ENCODE measurements at places on chromosomes 16 and 17. TPM values are rescaled to one million over a fixed set of nuclear protein-coding genes. Genes with fewer than 3 reads are reported as not detected.

Gene HSPB9
- total RNA-seq = 0.48 TPM

Gene UBE2O
- 33.8 TPM for total RNA-seq

Gene SMIM36
- not detected for total RNA-seq

Gene KRTAP4-5
- total RNA-seq = 2.2 TPM

Gene LLGL2
- total RNA-seq = 75.3 TPM

DNA sequence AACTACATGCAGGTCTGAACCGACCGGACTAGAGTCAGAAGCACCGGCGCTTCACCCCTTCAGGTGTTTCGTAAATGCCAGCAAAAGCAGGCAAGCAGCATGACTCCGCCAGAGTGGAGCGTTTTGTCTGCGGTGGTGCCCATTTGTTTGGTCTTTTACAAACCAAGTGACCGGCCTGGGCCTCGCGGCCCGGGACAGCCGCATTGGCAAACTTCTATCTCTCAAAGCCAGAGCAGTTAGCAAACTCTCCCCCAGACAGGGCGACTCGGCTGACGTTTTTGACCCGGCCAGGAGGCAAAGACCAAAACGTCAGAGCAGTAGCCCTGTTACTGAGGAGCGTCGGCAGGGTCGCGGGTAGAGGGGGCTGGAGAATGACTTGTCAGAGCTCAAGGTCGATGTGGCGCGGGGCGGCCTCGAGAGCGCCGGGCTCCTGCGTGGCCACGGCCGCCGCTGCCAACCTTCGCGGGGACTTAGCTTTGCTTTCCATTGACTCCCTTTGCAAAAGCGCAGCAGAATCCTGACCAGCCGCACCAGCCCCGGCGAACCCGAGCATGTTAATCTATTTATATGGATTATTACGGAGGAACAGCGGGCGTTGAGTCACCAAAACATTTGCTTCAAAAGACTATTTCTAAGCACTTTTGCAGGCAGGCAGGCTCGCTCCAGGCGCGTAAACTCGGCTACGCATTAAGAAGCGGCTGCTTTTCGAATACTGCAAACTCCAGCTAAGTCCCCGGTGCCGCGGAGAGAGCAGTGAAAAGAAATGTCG, 763 bp upstream of the SOX9 start:
- H3K36me3 ChIP-seq = peaks cover 3% of the 10 kb centered on the region
- H3K4me3 ChIP-seq = peak overlapping the region; percentile 61
- peaks cover 66% of the 10 kb centered on the region for H3K4me1 ChIP-seq

DNA sequence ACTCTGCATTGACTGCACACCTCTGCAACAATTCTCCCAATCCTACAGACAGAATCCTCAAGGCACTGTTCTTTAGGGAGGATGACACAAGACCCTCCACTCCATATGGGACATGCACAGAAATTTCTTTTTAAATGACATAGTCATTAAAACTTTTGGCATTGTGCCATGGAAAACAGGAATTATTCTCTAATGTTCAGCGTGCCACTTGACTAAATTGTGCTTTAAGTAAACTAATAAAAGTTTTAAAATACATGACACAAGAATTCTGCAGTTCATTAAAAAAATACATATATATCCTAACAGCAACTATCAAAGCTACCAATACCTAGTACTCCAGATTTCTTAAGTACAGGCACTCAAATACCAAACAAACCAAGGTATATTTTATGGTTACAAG, 16.0 kb downstream of the CEP112 start:
- H3K36me3 ChIP-seq = no peaks in the 10 kb centered on the region
- no peaks in the 10 kb centered on the region for H3K27me3 ChIP-seq
- DNase-seq = no peak

DNA sequence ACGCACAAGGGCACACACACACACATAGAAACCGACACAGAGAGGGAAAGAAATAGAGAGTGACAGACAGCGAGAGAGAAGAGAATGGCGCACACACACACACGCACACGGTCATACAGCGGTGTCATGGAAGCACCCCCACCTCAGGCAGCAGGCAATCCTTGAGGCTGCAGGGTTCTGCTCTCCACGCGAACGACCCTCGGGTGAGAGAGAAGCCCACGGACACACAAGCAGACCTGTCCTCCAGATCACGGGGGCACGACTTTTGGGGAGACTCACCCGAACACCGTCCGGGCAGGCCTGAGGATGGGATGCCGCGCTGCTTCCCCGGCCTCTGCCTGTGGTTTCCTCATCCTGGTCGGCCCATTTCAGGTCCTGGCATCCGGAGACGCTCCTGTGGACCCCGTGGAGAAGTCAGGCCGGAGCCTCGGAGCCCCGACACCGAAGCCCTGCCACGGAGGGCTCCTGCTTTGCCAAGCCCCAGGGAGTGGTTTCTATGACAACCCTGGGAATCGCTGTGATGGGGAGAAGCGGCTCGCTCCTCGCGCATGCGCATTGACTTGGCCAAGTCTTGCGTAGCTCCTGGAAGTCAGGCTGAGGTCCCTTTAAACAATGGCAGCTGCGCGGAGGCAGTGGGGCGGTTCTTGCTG, 118.2 kb upstream of the KCNJ18 start:
- H3K27me3 ChIP-seq = peaks cover 3% of the 10 kb centered on the region
- H3K4me1 ChIP-seq = no peaks in the 10 kb centered on the region
- DNase-seq = no peak
- H3K36me3 ChIP-seq = no peaks in the 10 kb centered on the region
- H3K4me3 ChIP-seq = peak overlapping the region; percentile 46

- DNase-seq = no peak
- H3K27me3 ChIP-seq = no peaks in the 10 kb centered on the region
- H3K4me1 ChIP-seq = no peaks in the 10 kb centered on the region
- H3K4me3 ChIP-seq = no peak overlapping the region
These were observed 513.6 kb upstream of the CDH8 start for GRCh38 chr16:62549875-62550274.

DNA sequence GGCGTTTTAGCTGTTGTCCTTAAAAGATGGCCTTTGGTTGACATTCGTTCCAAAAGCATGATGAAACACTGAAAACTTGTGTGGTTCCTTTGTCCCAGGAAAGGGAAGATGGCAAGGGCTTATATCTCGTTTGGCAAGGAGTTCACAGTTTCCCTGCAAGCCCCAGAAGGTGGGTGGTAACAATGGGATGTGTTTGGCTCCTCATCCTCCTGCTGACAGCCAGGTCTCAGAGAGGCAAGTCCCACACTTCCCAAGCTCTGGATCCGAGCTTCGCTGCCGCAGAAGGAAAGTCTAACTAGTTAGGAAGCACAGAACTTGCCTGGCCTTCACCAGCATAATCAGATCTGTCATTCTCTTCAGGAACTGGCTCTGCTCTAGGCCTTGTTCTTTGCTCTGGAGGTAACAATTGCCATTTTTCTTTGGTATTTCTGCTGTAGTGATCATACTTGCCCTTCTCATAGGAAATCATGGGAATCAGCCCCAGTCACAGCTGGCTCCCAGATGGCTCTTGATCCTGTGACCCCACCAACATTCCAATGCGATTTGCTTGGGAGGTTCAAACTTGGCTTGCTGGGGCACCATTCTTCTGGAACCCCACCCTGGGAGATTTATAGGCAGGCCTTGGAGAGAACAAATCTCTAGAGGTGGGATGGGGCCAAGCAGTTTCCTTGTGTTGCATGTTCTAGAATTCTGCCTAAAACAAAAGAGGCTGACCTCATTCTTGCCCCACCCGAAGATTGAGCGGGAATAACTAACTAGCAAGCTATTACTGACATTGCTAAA, 17.9 kb downstream of the KPNA2 start:
- H3K27ac ChIP-seq = peak overlapping the region; percentile 83
- DNase-seq = peak; percentile 86
- H3K4me1 ChIP-seq = peaks cover 21% of the 10 kb centered on the region
- no peak overlapping the region for H3K4me3 ChIP-seq

DNA sequence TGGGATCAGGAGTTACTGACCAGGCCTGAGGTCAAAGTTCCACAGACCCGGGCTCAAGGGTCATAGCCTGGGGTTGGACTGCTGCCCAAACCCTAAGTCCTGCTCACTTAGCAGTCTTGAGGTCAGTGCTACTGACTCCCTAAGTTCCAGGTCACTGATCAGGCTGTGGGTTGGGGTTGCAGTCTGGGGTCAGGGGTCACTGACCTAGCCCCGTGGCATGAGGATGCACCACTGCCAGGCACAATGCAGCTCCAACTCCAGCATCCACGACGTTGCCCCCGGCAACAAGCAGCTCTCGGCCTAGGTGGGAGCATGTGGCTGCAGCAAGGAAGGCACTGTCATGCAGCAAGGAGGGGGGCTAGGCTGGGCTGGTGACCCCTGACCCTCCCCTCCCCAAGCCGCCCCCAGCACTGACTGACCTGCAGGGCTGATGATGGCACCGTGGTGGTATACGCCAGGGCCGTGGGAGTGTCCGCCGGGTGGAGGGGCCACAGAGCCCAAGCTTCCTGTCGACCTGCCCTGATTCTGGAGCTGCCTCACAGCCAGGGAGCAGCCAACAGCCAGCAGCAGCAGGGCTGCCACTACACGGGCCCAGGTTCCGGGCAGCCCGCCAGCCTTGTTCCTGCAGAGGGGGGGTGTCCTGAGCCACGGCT, 1.1 kb downstream of the GGT6 start:
- DNase-seq = no peak
- no peak overlapping the region for H3K27ac ChIP-seq
- H3K4me1 ChIP-seq = peaks cover 49% of the 10 kb centered on the region
- no peaks in the 10 kb centered on the region for H3K36me3 ChIP-seq

- no peaks in the 10 kb centered on the region for H3K27me3 ChIP-seq
- H3K4me1 ChIP-seq = peaks cover 4% of the 10 kb centered on the region
- H3K27ac ChIP-seq = no peak overlapping the region
- H3K36me3 ChIP-seq = no peaks in the 10 kb centered on the region
- no peak overlapping the region for H3K4me3 ChIP-seq
- no peak for DNase-seq
These were observed 13.5 kb downstream of the UBE2O start for GRCh38 chr17:76439314-76439928.

GRCh38 chr17:31842195-31843069, 16.6 kb downstream of the COPRS start:
- peaks cover 17% of the 10 kb centered on the region for H3K4me1 ChIP-seq
- H3K4me3 ChIP-seq = peak overlapping the region; percentile 23
- peak; percentile 72 for DNase-seq
- no peaks in the 10 kb centered on the region for H3K27me3 ChIP-seq

GRCh38 chr17:65277576-65277975, 140.4 kb downstream of the RGS9 start:
- no peaks in the 10 kb centered on the region for H3K36me3 ChIP-seq
- no peak overlapping the region for H3K4me3 ChIP-seq
- DNase-seq = no peak
- no peak overlapping the region for H3K27ac ChIP-seq
- H3K4me1 ChIP-seq = peaks cover 10% of the 10 kb centered on the region

- no peak for DNase-seq
- H3K27ac ChIP-seq = no peak overlapping the region
- H3K4me3 ChIP-seq = no peak overlapping the region
- peaks cover 22% of the 10 kb centered on the region for H3K36me3 ChIP-seq
- H3K4me1 ChIP-seq = peaks cover 74% of the 10 kb centered on the region
- H3K27me3 ChIP-seq = no peaks in the 10 kb centered on the region
These were observed 4.5 kb downstream of the ARHGDIA start for GRCh38 chr17:81866440-81867169.

DNA sequence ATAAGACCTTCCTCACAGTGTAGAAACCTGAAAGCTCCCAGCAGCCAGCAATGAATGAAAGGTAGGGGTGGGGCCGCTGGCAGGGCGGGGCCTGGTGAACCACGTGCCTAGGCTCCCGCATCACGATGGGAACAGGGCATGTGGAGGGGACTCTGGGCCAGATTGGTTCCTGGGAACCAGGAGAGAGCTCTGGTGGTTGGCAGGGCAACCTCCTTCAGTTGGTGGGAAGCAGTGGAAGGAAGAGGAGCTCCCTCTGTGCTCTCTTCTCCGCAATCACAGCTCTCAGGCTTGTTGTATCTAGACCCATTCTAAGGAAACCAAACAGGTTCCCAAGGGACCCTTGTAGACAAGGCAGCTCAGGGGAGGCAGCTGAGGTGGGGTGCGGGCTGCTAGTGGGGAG, 10.5 kb downstream of the GGA2 start:
- H3K4me1 ChIP-seq = peaks cover 78% of the 10 kb centered on the region
- peaks cover 9% of the 10 kb centered on the region for H3K36me3 ChIP-seq
- no peaks in the 10 kb centered on the region for H3K27me3 ChIP-seq
- peak overlapping the region; percentile 63 for H3K27ac ChIP-seq
- H3K4me3 ChIP-seq = no peak overlapping the region

- peaks cover 18% of the 10 kb centered on the region for H3K4me1 ChIP-seq
- no peak for DNase-seq
These were observed 648 bp upstream of the ERCC4 start for GRCh38 chr16:13919330-13919682.

DNA sequence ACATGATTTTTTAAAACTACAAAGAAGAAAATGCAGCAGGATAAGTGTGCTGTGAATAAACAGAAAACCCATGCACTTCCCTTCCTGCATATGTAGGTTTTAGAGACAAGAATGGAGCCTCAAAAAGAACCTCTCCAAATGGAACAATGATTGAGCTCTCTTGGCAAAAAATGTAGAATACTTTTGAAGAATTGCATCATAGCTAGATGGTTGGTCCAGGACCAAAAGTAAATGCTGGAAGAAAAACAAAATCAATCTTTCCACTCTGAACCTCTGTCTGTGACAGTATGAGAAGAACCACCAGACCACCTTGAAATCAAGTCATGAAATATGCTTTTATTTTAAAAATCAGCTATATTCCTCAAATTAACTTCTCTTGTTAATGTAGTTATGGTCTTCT, 17.5 kb downstream of the HELZ start:
- H3K4me3 ChIP-seq = no peak overlapping the region
- H3K4me1 ChIP-seq = no peaks in the 10 kb centered on the region
- peaks cover 9% of the 10 kb centered on the region for H3K36me3 ChIP-seq
- H3K27me3 ChIP-seq = no peaks in the 10 kb centered on the region

GRCh38 chr16:54106057-54106456, 180.5 kb downstream of the IRX3 start:
- no peak overlapping the region for H3K4me3 ChIP-seq
- H3K4me1 ChIP-seq = no peaks in the 10 kb centered on the region
- DNase-seq = no peak
- no peak overlapping the region for H3K27ac ChIP-seq

DNA sequence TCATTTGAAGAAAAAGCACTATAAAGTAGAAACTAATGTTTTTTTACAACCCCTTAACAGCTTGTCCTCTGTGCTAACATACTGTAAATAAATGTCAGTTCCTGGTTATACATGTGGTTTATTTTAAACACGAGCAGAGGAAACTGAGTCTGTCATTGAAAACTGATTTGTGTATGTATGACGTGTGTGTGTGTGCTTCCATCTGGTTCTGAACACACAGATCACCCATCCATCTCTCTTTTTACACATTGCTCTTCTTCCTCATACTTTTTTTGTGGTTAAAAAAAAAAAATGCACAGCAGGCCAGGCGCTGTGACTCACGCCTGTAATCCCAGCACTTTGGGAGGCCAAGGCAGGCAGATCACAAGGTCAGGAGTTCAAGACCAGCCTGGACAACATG, 49.5 kb downstream of the ZNF423 start:
- no peaks in the 10 kb centered on the region for H3K27me3 ChIP-seq
- peaks cover 1% of the 10 kb centered on the region for H3K4me1 ChIP-seq
- DNase-seq = no peak

GRCh38 chr17:39927101-39927928, at the start of the genes LRRC3C and ORMDL3:
TSS of gene LRRC3C (plus strand) at chr17:39927732. CDS start at chr17:39941524, 13,792 bp downstream.
TSS of gene ORMDL3 (minus strand) at chr17:39927601. CDS start at chr17:39924203, 3,398 bp downstream.
- peaks cover 18% of the 10 kb centered on the region for H3K36me3 ChIP-seq
- peak within 1 kb of the TSS; percentile 95 for H3K4me3 ChIP-seq
- H3K27ac ChIP-seq = peak within 1 kb of the TSS; percentile 90
- peaks cover 54% of the 10 kb centered on the region for H3K4me1 ChIP-seq
- DNase-seq = peak; percentile 96
- no peaks in the 10 kb centered on the region for H3K27me3 ChIP-seq

GRCh38 chr16:66569827-66570405, 3.7 kb downstream of the CMTM1 start:
- no peak overlapping the region for H3K27ac ChIP-seq
- H3K4me3 ChIP-seq = no peak overlapping the region
- no peaks in the 10 kb centered on the region for H3K27me3 ChIP-seq
- peaks cover 20% of the 10 kb centered on the region for H3K36me3 ChIP-seq
